Fibroblast of skin of right biceps (primary cell): ENCODE measurements at places on chromosomes 5 and 9.

- DNase-seq = no peak
Measured at GRCh38 chr5:81855591-81855990, 104.7 kb upstream of the SSBP2 start.

DNA sequence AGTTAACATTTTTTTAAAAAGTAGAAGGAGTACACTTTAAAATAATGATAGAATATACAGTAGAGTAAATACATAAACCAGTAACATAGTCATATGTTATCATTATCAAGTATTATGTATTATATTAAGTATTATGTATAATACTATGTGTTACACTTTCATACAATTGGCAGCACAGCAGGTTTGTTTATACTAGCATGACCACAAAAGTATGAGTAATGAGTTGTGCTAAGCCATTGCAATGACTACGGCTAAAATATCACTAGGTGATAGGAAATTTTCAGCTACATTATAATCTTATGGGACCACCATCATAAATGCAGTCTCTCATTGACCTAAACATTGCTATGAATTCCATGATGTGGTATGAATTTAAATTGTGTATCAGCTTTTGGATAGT, 506.0 kb downstream of the HTR1A start:
- DNase-seq = no peak

DNA sequence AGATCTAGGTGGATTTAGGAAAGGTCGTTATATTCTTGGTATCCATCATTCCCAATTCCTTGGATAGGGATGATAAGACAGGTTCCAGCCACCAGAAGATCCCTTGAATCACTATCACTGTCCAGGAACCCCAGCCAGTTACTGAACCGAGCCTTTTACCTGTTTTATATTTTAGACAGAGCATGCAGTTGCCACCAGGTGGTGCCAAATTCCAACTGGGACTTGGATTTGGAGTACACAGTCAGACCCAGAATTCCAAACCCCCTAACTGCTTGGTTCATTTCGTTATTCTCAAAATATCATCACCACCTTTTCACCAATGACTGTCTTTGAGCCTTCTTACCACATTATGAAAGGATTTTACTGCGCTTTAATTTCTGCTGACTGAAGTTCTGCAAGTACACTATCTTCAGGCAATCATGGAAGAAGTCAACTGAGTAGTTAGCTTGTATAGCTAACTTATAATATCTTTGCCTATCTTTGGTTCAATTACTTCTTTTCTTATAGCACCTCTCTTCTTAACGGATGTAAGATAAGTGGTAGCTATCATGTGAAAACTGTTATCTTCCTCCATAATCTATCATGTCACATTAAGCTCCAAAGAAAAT, 191.8 kb downstream of the PRR16 start:
- peak; percentile 25 for DNase-seq

GRCh38 chr9:126216826-126217225, 109.8 kb upstream of the MVB12B start:
- DNase-seq = no peak

- peak; percentile 2 for DNase-seq
Measured at GRCh38 chr9:118336943-118337330, 632.7 kb downstream of the TLR4 start.

GRCh38 chr5:136014049-136015002, 14.5 kb upstream of the TGFBI start:
- DNase-seq = peak; percentile 95

GRCh38 chr5:172445866-172446265, 8.5 kb downstream of the SH3PXD2B start:
- no peak for DNase-seq

DNA sequence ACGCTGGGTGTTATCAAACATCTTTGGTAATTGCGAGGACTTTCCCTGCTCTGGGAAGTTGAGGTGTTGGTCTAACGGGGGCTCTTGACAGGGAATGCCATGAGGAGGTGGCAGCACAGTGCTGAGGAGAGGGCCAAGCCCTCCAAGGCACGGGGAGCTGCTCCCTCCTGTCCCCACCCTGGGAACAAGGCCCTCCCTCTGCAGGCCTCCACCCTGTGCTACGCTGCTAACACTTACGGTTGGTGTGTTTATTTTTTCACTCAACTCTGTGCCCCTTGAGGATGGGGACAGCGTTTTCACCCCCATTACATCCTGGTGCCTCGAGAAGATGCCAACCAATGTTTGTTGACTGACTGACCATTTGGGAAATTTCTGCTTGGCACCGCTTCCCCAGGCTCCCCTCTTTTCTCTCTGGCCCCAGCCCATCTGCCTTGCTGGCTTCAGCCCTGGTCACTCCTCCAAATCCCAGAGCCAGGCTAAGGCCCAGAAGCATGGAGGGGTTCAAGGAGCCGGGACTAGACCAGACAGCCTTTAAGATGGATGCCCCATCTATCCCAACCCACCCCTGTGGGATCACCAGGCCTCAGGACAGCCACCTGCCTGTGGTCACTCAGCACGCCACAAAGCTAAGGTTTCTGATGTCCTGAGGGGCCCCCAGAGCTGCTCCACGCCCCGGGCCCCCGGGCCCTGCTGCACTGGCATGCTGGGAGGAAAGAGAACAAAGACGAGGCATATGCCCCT, 125.7 kb downstream of the BARX1 start:
- DNase-seq = no peak

- no peak for DNase-seq
Measured at GRCh38 chr5:67263656-67264408, 67.2 kb upstream of the CD180 start.

DNA sequence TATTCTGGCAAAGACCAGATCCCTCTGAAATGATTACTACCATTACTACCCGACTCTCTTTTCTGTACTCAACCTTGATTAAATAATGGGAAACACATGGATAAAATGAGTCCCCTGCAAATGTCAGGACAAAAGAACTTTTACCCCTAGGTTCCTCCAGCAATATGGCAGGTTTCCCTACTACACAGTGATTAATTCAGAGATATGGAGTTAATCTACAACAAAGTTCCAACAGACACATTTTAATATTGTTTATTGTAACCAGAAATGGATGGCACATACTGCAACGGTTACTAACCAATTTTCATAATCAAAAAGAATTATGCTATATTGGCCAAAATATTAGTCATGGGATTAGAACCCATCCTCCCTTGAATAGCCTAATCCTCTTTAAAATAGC, 294.8 kb downstream of the ATPSCKMT start:
- no peak for DNase-seq

DNA sequence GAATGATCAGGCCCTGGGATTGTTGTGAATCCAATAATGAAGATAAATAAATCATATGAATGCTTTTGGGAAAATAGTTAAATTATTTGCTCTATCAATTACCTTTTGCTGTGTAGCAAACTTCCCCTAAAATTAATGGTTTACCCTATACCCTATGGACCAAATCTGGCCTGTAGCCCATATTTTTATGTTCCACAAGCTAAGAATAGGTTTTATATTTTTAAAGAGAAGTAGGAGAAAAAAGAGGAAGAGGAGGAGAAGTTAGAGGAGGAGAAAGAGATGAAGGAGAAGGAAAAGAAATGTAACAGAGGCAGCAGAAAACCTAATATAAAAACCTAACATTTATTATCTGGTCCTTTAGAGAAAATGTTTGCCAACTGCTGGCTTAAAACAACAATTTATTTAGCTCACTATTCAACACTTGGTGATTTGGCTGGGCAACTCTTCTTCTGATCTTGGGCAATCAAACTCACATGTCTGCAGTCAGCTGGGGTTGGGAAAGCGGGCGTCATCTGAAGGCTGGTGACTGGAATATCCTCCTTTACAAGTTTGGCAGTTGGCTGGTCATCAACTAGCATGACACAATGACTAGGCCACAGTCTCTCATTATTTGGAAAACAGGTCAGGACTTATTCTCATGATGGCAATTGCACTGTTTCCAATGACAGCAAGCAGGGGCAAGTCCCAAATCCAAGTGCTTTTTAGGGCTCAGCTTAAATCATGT, 522.9 kb downstream of the RASEF start:
- no peak for DNase-seq

GRCh38 chr5:88144219-88145001, 124.2 kb downstream of the TMEM161B start:
- no peak for DNase-seq

- DNase-seq = no peak
Measured at GRCh38 chr5:143573568-143574170, 170.2 kb upstream of the NR3C1 start.

GRCh38 chr5:140423609-140424008, 22.0 kb downstream of the ANKHD1 start:
- no peak for DNase-seq

DNA sequence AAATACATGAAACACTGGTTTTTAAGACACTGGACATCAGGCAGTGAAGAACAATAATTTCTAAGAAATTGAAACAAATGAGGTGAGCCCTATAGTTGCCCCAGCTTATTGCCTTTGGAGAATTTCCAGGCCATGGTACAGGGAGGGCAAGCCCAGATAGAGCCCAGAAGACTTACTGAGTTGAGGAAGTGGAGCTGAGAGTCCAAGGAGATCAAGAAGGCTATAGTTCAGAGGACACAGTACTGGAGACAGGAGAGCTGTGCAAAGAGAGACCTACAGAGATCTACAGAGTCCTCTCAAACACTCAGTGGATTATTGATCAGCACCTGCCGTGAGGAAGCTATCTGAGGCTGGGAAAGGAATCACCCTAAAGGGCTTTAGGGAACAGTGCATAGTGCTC, 112.6 kb downstream of the GALNT10 start:
- DNase-seq = no peak

- peak; percentile 96 for DNase-seq
Measured at GRCh38 chr9:79764374-79764773, 192.6 kb downstream of the TLE4 start.

- DNase-seq = no peak
Measured at GRCh38 chr9:75418518-75418917, 330.2 kb downstream of the OSTF1 start.

- no peak for DNase-seq
Measured at GRCh38 chr9:81519816-81520495, 169.4 kb downstream of the TLE1 start.

GRCh38 chr5:119284031-119284430, 71.8 kb upstream of the TNFAIP8 start:
- DNase-seq = no peak

DNA sequence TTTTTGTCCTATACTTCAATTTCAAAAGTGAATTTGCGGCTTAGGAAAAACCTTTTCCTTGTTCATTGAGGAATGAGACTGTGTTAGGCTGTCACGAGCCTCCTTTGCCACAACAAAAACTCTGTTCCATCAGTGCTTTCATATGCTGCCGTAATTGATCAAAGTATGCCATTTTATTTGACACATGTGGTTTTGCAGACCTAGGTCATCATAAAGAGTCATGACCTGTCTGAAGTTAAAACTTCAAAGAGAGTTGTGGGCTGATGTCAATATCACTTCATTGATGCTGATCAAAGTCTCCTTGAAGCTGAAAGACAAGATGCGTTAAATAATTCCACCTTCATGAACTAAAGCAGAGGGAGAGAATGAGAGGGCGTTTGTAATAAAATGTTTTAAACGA, 55.5 kb downstream of the SYK start:
- DNase-seq = no peak

- peak; percentile 67 for DNase-seq
Measured at GRCh38 chr5:100668511-100668910, 133.3 kb downstream of the FAM174A start.

DNA sequence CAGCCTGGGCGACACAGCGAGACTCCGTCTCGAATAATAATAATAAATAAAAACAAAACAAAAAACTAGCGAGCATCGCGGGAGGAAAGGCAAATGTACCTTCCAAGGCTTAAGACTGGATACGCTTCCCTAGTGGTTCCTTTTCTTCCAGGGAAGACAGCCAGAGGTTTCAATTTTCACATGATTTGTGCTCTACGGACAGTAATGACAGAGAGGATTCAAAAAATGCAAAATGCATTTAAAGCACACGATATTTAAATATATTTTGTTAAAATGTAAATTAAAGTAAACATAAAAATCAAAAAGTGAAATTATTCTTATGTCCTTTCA, 4.3 kb upstream of the TRIM41 start:
- DNase-seq = peak; percentile 27

- no peak for DNase-seq
Measured at GRCh38 chr9:114503009-114503408, 2.3 kb downstream of the WHRN start.

GRCh38 chr5:35129921-35130485, 82.3 kb upstream of the AGXT2 start:
- DNase-seq = peak; percentile 71

- peak; percentile 89 for DNase-seq
Measured at GRCh38 chr5:143051244-143052058, 281.3 kb downstream of the ARHGAP26 start.

DNA sequence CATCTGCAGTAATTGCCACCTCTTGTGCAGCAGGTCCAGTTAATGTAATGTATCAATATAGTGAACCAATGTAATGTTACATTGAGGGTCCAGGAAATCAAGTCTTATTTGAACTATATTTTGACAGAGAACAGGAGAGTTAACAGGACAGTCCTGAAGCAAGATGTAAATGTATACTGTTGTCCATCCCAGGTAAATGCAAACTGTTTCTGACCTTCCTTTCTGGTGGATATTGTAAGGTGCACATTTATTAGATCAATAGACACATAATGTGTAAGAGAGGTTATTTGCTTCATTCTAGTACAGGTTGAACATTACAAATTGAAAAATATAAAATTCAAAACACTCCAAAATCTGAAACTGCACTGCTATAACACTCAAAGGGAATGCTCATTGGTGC, 23.4 kb upstream of the FBXW11 start:
- no peak for DNase-seq

GRCh38 chr9:87871425-87872078, 11.1 kb upstream of the SPATA31E1 start:
- DNase-seq = no peak

DNA sequence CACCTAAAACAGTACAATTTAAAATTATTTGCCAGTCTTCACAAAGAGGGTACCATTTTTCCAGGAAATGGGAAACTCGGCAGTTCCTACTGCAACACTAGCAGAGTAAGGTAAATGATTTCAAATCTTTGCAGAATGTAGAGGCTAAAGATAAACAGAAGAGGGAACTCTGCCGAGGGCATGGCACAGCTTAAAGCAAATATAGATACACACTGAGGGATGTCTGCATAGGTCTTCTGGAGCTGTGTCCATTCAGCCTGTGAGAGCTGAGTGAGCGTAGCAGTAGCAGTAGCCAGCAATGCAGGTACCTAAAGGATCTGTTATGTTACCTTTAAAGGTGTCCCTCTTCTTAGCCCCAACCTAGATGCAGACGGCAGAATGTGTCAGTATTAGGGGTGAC, 17.5 kb downstream of the CDKL3 start:
- DNase-seq = no peak

DNA sequence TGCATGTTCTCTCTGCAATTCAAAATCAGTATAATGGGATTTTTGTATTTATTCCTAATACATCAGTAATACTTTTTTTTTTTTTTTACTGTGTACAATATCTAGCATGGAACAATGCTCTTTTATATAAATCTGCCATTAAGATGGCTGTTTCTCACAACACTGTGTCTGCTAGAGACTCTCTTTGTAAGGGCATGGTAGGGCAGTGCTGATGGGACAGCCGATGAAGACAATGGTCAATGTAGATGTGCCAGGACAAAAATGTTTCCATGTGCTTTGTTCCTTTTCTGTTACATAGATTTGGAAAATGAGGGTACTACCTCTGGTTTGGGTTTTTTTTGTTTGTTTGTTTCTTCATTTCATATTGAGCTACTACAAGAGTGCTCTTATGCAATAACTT, 95.3 kb upstream of the ITGA2 start:
- no peak for DNase-seq

- no peak for DNase-seq
Measured at GRCh38 chr9:69829484-69829883, 8.9 kb downstream of the CFAP95 start.
